Immature natural killer cell (primary cell): ENCODE measurements at places on chromosomes 16 and 17. TPM values are rescaled to one million over a fixed set of nuclear protein-coding genes. Genes with fewer than 3 reads are reported as not detected.

The KRT9 gene
- polyA plus RNA-seq: not detected

The RAD51C gene
- 78.8 TPM for polyA plus RNA-seq

GRCh38 chr17:38454532-38454931 is 26.3 kb downstream of the ARHGAP23 start:
- no peak for DNase-seq

The ZFP3 gene
- polyA plus RNA-seq: 0.61 TPM

DNA sequence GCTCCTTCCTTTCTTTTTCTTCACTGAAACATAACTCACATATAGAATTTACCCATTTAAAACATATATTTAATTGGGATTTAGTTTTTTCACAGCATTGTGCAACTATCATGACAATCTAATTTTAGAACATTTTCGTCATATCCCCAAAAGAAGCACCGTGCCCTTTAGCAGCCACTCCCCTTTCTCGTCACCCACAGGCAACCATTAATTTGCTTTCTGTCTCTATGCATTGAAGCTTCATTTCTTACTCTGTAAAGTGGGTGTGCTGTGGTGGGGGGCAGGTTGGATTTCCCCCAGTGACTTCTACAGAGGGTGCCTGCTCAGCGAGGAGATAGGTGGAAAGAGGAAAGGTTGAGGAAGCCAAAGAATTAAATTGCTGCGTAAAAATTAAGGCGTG is 35.8 kb downstream of the MRC2 start:
- no peak for DNase-seq

DNA sequence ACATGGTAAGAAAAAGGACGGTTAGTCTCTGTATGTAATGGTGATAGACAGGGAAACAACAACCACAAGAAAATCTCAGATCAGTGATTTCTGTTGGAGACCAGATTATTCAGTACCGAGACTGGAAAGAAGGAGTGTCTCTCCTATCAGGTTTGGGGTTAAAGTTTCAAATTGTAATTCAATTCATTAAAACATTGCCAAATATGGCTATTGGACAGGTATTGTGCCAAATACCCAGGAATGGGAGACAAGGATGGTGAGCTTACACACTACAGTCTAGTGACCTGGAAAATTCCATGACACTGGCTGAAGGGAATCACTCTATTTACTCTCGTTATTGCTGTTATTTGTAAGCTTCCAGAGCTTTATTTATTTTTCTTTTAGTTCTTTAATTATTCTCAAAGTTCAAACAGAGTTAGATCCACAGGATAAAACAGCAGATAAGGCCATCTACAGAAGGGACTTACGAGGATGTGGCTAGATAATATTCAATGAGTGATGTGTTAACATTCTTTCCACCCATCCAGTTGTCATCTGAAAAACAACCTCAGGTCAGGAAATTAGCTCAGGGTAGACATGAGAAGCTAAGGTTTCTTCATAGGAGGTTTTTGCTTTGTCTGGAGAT is 25.1 kb upstream of the MMD start:
- no peak for DNase-seq

- DNase-seq: peak; percentile 74
These were observed 4.0 kb downstream of the HIC1 start for GRCh38 chr17:2058586-2059546.

GRCh38 chr16:56742030-56742984 is 12.4 kb downstream of the NUP93 start:
- DNase-seq: no peak

DNA sequence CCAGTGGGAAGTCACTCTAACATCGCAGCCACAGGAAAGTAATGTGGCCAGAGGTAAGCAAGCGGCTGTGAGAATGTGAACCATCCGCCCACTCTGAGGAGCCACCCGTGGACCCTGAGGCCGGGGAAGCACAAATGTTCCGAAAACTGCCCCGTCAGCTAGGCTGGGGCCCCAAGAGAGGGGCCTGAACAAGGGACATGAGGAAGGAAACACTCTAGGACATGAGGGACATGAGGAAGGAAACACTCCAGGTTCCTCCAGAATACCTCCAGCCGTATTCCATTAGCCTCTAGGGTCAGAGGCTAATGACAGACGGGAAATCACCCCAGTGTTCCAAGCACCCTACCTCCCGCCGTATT is 317 bp downstream of the TEFM start:
- no peak for DNase-seq

GRCh38 chr17:57918017-57918895 is 37.0 kb downstream of the CUEDC1 start:
- no peak for DNase-seq

The ABI3 gene
- polyA plus RNA-seq: 149 TPM

The C17orf78 gene
- not detected for polyA plus RNA-seq

The NOD2 gene
- 0.76 TPM for polyA plus RNA-seq

The KCNAB3 gene
- polyA plus RNA-seq: 0.15 TPM

The FOXJ1 gene
- polyA plus RNA-seq: not detected

The SLC16A13 gene
- polyA plus RNA-seq: 2.6 TPM

The TRPV3 gene
- 0.39 TPM for polyA plus RNA-seq

- no peak for DNase-seq
These were observed 22.3 kb upstream of the MILR1 start for GRCh38 chr17:64426596-64426995.

GRCh38 chr17:67080804-67081203 is 36.5 kb downstream of the CACNG1 start:
- no peak for DNase-seq

DNA sequence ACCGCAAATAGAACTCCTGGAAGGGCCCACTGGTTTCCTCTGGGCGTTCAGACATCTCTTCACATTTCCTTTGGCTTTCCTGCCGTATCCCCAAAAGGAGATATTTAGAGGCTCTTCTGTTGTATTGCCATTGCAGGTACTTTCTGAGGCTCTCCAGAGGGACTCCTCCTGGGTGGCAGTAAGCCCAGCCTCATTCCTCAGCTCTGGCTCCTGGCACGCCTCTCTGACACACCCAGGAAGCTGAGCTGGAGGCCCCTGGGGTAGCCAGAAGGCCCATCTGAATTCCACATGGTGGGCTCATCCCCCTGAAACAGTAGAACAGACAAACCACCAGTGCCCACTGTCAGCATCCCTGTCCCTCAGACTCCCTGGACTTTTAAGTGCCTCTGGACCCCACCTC is 206.7 kb downstream of the PARN start:
- no peak for DNase-seq

GRCh38 chr16:80788027-80788426 is 16.4 kb downstream of the CDYL2 start:
- no peak for DNase-seq

DNA sequence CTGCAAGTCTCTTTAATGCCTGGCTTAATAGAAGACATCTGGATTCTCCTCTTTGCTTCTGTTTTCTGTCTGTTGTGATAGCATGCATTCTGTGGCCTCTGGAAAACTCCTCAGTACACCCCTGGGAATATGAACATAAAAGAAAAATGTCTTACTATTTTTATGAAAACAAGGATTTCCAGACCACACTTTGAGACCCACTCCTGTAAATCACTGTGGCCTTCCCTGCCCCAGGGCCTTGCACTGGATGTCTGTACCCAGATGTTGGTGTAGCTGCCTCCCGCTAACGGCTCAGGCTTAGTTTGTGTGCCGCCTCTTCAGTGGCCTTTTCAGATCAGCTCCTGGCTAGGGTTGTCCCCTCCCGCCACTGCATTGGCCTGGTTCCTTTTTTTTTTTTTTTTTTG is 126.6 kb downstream of the SOCS1 start:
- no peak for DNase-seq

- no peak for DNase-seq
These were observed 21.8 kb downstream of the CACNA1H start for GRCh38 chr16:1174477-1175357.

- DNase-seq: peak; percentile 42
These were observed 3.9 kb downstream of the GFAP start for GRCh38 chr17:44911133-44912001.

DNA sequence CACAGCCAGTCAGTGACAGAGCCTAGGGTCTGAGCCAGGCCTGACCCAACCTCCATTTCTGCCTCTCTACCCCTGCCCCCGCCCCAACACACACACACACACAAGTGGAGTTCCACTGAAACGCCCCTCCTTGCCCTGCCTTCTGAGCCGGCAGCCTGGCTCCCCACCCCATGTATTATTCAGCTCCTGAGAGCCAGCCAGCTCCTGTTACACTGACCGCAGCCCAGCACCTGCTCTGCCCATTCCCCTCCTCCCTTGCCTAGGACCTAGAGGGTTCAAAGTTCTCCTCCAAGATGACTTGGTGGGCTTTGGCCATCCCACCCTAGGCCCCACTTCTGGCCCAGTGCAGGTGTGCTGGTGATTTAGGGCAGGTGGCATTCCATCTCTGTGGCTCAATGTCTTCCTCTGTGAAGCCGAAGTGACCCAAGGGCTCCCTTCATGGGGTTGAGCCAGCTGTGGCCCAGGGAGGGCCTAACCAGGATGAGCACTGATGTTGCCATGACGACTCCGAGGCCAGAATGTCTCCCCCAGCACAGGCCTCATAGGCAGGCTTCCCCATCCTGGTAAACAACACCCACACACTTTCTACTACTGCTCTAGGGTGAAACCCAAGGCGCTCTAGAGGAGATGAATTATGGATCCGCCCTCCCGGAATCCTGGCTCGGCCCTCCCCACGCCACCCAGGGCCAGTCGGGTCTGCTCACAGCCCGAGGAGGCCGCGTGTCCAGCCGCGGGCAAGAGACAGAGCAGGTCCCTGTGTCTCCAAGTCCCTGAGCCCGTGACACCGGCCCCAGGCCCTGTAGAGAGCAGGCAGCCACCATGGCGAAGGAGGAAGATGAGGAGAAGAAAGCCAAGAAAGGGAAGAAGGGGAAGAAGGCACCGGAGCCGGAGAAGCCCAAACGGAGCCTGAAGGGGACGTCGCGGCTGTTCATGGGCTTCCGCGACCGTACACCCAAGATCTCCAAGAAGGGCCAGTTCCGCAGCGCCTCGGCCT is 9.7 kb downstream of the MYO15A start:
- DNase-seq: no peak

GRCh38 chr16:63612462-63613227 is 1509.2 kb downstream of the CDH11 start:
- no peak for DNase-seq

DNA sequence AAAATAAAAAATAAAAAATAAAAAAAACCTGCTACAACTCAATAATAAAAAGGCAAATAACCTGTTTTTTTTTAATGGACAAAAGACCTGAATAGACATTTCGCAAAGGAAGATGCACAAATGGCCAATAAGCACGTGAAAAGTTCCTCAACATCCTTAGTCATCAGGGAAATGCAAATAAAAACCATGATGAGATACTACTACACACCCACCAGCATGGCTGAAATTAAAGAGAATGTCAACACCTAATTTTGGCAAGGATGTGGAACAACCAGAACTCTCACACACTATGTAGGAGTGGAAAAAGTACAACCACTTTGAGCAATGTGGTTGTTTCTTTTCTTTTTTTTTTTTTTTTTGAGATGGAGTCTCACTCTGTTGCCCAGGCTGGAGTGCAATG is 24.6 kb downstream of the COG7 start:
- no peak for DNase-seq
